ENCODE measurements at places on chromosomes 6 and 20.

- peak; percentile 95 for DNase-seq
Observed at GRCh38 chr6:37048851-37049757, 43.6 kb downstream of the FGD2 start.

DNA sequence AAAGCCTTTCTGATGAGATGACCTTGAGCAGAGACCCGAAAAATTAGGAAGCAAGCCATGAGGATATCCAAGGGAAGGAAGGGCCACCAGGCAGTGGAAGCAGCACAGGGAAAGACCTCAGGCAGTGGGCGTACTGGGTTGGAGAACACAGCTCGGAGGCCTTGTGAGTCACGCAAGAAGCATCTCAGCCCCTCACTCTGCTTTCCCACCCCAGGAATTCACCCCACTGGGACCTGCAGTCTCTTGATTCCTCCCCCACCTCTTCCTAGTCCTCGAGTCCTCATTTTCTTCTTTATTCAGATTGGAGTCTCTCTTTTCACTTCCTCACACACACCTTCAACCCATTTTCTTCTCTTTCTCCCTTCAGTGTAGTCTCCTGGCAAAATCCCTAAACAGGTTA lies 27.0 kb downstream of the RPRD1B start:
- DNase-seq = peak; percentile 37

DNA sequence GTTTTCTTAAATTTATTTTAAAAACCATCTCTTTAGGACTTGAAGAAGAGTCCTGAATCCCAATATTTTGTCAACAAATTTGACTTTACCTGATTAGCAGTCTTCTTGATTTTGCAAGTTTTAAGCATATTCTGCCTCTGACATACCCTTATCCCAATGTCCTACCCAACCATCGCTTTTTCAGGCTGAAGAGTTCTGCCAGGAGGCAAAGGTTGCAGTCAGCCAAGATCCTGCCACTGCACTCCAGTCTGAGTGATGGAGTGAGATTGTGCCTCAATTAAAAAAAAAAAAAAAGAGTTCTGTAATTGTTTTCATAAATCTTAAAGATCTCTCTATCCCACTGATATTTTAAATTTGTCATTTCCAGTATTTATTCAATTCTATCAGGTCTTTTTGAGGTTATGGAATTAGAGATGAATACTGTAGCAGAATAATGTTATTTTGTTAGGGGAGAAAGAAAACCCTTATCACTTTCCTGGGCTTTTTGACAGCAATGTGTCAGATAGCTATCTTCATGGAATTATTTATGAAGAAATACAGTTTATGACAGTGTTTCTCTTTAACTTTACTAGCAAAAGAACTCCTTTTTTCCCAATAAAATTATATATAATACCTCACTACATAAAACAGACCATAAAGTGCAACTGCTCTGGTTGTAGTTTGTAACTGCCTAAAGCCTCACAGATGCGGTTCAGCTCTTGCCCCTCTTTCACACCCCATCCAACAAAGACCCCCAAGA lies 78.2 kb downstream of the IBTK start:
- no peak for DNase-seq

- peak; percentile 88 for DNase-seq
Observed at GRCh38 chr20:5191829-5192569, 65.2 kb downstream of the CDS2 start.

- DNase-seq = peak; percentile 66
Observed at GRCh38 chr6:161273274-161273751, 548 bp downstream of the AGPAT4 start.

GRCh38 chr20:33125983-33126382 lies 42.0 kb upstream of the BPIFA2 start:
- DNase-seq = no peak

- no peak for DNase-seq
Observed at GRCh38 chr20:20505554-20505953, 137.7 kb downstream of the INSM1 start.

DNA sequence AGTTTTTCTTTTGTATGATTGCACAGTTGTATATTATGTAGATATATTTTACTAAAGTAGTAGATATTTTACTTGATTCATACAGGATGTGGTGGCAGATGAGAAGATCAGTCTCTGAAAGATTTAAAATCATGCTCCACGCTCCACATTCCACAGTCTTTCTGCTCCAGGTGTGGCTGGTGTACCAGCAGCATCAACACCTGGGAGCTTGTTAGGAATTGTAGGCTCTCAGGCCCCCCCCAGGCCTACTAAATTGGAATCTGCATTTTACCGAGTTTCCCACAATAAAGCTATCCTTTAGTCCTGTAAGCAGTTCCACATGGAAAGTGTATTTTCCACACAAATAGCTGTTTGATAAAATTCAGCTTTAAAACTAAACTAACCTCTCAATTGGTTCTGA lies 537.4 kb downstream of the BCKDHB start:
- DNase-seq = no peak

DNA sequence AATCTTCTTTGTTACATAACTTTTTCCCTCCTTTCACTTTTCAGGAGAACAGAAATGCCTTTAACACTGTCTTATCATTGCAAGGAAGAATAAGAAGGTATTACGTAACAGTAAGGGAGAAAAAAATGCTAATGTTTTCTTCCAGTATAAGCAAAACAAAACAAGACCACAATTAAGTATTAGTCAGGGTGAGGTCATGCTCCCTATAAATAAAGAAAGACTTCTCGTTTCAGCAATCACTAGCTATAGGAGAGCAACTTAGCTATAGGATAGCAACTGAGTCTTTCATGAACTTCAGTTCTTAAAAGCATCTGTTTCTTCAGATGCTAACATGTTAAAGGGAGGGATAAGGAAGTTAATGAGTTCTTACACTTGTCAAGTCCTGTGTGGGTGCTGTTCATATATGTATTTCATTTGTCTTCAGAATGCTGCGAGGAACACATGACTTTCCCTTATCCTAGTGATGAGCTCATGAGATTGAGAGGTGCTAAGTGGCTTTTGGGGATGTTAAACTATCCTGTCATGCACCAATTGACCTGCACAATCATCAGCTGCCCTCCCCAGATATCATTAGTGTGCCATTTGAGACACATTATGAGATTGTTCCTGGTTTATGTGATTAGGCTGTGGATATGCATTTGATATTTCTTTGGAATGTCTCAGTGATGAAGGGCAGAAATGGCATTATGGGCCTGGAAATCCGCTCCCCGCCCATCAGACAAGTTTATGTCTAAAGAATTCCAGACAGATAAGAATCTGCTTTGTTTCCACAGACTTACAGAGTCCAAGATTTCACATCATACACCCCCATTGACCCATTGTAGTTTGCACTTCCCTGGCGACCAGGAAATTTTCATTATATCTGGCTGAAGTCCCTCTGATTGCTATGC lies 37.5 kb downstream of the LAMA4 start:
- DNase-seq = peak; percentile 88

DNA sequence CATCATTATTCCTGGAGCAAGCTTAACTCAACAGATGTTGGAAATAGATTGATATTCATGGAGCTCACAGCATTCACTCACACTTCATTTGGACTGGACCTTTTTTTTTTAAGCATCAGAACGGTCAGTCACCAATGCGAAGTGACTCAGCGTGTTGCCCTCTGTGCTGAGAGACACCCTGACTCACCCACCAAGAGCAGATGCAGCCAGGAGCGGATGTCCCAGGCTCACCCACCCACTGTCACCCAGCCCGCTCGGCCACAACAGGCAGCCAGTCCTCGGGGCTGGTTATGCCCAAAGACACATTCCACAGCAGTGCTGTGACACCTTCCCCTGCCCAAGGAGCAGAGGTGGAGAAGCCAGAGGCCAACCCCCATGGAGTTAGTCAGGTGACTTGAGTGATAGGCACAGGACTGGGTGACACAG lies 15.7 kb downstream of the RNASET2 start:
- DNase-seq = no peak

GRCh38 chr6:3144571-3144970 lies 12.8 kb downstream of the TUBB2A start:
- no peak for DNase-seq

GRCh38 chr20:54515793-54516628 lies 40.6 kb downstream of the DOK5 start:
- DNase-seq = no peak

DNA sequence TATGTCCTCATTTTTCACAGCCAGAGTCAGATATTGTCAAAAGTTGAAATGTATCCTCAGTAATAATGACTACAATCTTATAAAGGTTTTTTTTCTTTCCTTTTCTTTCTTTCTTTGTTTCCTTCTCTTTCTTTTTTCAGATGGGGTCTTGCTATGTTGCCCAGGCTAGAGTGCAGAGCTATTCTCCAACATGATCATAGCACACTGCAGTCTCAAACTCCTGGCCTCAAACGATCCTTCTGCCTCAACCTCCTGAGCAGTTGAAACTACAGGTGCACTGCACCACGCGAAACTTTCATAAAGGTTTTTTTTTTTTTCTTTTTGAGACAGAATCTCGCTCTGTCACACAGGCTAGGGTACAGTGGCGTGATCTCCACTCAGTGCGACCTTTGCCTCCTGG lies 31.1 kb upstream of the FOXA2 start:
- no peak for DNase-seq

DNA sequence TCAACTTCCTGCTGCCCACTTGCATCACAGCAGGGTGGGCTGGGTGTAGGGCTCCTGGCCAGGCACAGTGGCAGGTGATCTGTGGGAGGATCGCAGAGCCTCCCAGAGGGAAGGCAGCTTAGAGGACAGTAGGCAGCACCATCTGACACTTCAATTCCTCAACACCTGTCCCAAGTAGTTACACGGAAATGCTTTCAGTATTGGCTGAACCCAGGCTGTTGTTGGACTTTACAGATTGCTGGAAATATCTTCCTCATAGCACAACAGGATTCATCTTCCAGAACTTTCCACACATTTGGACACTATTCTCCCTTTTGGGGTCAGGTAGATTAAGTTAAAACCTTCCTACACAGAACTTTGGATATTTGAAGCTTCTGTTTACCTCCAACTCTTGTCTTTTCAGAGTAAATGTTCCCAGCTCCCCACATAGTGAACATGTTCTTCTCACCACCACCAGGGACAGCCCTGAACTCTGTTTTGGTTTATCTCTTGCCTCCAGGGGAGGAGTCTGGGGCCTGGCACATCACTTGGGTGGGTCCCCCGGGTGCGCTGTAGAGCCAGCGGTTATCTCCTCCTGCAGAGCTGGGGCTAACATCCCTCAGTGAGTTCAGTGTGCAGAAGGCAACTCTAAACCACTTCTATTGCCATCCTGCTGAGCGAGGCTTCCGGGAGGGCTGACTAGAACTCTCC lies 3.5 kb upstream of the SLC22A2 start:
- DNase-seq = no peak

DNA sequence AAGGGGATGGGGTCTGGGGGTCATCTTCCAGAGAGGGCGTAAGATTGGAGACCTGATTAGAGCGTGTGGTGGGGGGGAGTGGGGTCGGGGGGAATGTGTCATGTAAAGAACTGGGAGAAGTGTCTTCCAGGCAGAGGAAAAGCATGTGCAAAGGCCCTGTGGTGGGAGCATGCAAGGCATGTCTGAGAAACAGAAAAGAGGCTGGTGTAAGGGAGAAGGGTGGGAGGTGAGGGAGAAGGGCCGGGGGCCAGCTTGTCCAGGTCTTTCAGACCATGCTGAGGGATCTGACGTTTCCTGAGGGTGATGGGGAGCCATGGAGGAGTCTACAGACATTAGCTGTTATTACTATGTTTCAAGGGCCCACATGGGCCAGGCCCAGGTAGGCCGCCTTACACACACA lies 30.4 kb upstream of the FKBP1A start:
- DNase-seq = no peak

DNA sequence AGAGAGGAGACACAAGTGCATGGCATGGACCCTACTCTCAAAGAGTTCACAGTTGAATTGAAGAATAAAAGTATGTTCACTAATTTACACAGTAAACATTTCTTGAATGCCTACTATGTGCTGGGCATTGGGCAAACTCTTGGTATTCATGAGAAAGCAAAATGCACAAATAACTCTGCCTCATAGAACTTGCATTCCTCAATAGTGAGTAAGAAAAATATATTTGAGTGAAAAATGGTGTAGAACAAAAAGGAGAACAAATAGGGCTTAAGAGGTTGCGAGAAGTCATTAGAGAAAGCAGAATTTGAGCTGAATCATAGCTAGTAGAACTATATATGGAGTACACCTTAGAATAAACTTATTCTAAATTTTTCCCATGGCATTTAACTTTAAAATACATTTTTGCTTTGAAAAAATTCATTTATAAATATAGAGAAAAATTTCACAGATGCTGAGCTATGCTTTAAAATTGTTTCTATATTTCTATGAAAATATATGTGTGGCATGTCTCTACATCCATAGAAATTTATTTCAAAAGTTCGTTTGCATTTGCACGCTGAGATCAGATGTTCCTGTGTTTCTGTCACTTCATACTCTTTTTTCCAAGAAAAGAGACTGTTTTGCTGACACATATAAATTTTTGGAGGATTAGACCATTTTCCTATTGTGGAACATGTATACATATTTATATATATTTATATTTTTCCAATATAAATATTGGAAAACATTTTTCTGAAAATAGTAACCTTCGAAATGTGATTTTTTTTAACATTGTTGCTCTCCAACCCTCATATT lies 236.1 kb downstream of the KCNQ5 start:
- DNase-seq = peak; percentile 54

DNA sequence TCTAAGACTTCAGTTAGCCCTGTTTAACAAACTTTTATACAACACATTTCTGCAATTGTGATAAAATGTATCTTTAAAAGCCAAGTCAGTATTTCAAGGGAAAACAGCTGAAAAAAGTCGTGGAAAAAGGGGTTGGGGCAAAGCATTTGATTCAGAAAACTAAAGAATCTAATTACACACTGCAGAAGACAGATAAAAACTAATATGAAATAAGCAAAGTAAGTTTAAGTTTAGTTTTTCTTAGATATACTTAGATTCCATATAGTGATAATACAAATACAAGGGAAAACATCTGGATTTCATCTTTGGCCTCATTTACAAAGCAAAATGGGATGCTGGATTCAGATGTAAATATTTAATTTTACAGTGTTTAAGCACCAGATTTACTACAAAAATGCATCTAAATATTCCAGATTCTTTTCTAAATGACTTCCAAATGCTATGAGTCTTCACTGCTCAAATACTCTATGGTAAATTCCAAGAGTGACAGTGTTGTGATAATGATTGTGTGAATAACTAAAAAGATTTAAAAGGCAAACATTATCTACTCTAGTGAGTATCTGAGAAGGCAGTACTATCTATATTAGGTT lies 1.5 kb upstream of the ADNP start:
- DNase-seq = no peak

All from fibroblast of pulmonary artery (primary cell).